C1 segment of cervical spinal cord (tissue), 14 donors: ENCODE measurements at places on chromosomes 12 and 14.

DNA sequence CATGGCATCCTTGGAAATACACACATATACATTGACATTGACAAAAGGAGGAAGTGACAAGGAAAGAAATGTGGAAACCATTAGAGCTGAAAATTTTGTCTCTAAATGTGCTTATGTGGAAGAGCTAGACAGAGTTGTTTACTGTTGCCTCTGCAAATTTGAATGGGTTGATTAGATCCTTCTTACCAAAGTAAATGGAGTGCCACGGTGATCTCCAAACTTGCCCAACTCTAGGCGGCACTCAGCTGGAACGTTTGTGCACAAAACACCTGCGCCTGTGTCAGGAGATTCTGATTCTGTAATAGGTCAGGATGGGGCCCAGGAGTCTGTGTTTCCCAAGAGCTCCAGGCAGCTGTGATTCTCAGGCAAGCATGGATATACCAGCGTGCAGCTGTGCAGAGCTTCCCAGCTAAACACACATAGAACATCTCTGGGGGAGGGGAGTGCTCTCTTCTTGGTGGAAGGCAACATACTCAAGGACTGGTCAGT, 77.8 kb upstream of the BDKRB2 start:
- DNase-seq, result no peak

DNA sequence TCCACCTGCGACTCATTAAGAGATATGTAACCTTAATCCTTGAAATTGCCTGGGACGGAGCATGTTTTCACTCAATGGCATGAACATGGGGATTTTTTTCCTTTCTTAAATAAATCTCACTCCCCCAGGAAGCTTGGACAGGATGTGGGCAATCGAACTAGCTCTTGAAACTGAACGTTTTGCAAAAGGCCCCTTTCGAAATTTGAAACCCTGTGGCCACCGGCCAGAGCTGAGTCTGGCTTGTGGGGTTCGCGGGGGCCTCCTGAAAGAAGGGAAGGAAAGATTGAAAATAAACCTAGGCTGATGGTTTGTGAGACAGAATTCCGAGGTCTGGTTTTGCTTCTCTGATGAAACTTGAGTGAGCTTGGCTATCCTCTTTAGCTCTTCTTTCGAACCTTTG, 101.4 kb upstream of the RTL1 start:
- DNase-seq, result no peak

DNA sequence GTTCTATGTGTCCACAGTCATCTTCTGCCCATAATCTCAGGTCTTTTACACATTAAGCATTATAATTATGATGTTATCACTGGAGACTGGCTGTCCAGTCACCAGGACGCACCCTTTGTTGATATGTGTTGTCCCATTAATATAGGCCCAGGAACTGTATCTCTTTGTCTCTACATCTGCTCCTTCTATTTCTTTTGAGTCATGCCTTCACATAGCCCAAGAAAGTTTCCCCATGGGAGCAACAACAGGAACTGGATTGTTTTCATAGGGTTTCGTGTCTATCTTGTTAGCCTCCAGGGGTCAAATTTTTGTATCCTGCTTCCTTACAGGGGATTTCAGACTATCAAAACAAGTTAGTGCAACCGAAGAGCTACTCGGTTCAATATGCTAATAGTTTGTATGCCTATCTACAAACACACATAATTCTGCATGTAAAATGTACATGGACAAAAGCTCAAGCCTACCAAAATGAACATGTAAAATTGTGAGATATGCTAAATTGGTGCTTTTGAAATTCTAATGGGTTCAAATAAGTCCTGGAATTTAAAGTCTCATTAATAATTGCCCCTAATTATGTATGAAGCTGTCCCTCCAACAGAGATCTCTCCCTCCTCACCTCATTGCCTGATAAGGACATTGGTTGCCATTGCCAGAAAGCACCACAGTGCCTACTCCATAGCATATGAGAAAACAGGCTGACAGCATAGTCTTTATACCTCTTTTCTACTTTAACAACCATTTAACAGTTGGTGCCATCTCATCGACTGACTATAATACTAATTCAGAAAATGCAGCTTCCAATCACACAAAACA, 99.8 kb upstream of the DIO2 start:
- DNase-seq, result no peak

DNA sequence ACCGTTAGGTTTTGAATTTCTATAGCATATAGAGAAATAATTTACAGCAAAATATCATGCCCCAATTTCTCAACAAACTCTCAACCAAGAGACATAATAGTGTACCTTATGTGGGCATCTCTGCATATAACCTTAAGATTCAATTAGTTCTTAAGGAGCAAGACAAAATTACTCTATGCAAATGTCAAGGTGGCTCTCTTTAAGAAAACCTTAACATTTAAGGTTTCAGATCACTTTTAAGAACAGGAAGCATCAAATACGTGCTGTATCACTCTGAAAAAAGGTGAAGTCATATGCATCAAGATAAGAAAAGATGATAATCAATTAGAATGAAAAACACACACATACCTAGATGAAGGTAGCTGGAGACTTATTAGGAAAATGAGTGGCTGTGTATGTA, 728.0 kb downstream of the FLRT2 start:
- no peak for DNase-seq

DNA sequence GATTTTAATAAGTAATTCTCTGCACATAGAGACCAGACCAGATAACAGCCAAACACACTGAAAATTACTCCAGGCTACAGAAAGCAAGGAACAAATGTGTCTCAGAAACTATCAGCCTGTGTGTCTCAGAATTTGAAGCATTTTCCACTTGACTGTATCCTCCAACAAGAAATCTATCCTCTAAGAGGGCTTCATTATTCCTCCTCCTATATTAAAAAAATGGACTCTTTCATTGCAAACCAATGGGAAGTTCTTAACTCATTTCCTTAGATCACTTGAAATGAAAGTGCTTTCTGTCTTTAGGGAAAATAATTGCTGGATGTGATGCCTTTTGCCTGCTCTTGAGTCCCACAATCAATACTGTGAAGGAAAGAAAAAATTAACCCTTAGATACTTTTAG, 2.3 kb downstream of the ST8SIA1 start:
- no peak for DNase-seq

- DNase-seq, result peak; percentile 41
Measured at GRCh38 chr14:104677512-104678332, 11.7 kb upstream of the INF2 start.

- no peak for DNase-seq
Measured at GRCh38 chr14:63186453-63186852, 17.8 kb upstream of the RHOJ start.

DNA sequence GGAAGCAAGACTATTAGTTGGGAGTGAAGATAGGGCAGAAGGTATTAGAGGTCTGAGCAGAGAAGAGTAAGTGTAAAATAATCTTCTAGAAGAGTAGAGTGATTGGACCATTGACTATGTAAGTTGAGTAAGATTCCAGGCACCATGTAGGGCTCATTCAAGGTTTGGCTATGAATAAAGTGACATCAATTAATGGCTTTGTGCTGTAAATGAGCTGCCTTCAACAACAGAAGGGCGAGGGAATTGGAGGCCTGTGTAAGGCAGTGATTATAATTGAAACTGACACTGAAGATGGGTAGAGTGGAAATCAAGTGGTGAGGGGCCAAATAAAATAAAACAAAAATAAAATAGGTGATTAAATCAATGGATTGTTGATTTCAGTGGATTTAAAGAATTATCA, 26.4 kb downstream of the PTPRQ start:
- no peak for DNase-seq

GRCh38 chr12:19886065-19886464, 446.8 kb downstream of the AEBP2 start:
- DNase-seq, result no peak

- DNase-seq, result no peak
Measured at GRCh38 chr14:34926552-34926951, 51.4 kb upstream of the BAZ1A start.

DNA sequence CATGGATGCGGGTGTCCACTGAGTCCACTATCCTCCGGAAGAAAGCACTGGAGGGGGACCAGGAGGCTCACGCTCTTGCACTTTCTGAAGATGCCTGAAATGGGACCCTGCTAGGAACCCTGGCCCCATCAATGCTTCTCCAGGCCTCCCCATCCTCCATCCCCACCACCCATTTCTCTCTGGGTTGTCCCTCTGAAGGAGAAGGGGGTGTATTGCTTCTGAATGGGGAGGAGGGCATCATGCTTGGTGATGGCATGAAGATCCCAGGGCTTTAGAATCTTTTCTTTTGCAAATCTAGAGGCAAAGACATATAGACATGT, 681 bp upstream of the JPH4 start:
- no peak for DNase-seq

- DNase-seq, result no peak
Measured at GRCh38 chr12:52627395-52628110, 9.2 kb upstream of the KRT73 start.

DNA sequence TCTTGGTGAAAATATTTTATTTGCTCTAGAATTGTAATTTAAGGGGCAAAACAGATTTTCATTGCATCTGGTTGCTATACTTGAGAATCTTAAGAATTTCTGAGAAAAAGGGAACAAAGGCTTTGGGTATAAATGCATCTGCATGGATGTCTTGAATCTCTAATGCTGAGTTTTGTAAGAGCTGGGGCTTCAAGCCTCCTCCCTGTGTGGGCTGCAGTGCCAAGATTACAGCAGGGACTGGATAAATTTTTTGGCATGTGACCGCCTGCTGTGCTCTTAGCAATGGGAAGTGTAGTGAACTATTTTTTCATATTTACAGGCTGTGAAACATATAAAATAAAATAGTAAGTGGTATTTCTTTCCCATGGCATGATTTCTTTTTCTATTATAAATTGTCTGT, 70.0 kb downstream of the SLC38A6 start:
- DNase-seq, result no peak

DNA sequence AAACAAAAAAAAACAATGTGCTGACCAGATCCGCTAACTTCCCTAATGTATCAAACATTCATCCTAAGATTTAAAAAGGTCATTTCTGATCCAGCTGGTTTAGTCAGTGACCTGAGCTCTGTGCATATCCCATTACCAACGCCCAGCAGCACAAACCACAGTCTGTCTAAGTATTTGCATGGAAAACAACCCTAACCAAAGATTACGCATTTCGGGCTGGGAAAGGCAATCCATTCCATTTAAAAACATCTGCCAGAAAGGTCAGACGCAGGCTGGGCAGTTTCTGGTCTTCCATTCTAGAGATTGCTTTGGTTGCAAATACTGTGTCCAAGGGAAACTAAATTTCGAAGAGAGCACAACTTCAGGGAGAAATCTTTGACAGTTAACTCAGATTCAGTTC, 234.9 kb downstream of the FLRT2 start:
- DNase-seq, result no peak

DNA sequence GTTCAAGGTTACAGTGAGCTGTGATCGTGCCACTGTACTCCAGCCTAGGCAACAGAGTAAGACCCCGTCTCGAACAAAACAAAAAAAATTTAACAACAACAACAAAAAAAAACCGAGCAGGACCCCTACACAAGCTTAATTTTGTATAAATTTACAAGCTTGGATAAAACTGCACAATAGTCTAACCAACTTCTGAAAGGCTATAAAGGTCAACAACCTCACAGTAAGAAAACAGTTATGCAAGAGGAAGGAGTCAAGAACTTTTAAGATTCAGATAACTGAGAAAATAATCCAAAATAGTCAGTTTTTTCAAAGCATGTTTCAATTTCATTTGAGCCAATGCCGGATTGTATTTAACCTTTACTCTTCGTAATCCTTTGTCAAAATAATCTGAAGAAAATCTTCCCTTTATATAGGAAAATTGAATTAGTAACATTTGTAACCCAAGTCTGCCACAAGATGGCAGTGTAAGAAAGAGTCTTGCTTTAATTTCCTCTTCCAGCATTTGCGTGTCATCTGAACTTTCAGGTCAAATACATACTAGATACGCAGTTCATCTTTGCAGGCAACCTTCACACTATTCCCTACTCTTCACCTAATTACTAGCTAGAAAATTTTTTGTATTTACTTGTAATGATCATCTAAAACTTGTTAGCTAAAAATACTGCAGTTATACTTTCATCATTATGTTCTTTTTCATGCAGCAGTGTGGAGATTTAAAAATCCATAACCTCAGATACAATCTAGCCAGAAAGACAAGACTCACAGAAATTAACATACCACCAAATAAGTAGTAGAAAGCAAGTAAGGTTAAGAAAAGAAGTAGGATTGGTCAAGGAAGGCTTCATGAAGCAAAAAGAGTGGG, 5.8 kb downstream of the CCNB1IP1 start:
- DNase-seq, result no peak

GRCh38 chr12:14994610-14995009, 21.8 kb downstream of the PDE6H start:
- no peak for DNase-seq

DNA sequence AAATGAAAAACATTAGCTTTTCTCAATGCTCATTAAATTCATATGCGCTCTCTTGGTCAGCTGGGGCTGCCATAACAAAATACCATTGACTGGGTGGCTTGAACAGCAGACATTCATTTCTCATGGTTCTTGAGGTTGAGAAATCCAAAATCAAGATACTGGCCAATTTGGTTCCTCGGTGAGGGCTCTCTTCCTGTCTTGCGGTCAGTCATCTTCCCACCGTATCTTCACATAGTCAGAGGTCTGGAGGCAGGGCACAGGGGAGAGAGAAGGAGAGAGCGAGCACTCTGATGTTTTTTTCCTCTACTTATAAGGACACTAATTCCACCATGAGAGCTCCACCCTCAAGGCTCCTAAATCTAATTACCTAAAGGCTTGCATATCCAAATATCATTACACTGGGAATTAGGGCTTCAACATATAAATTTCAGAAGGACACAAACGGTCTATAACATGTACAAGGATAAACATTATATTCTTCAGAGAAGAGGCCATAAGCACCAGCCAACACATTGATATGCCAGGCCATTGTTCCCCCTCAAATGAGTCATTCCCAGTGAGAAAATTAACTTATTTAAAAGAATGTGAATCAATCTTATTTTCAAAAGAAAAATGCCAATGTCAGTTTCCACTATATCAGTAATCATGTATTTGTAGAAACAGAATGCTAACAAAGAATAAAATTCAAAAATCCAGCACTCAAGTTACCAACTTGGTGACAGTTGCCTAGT, 152.2 kb downstream of the BTG1 start:
- DNase-seq, result no peak

DNA sequence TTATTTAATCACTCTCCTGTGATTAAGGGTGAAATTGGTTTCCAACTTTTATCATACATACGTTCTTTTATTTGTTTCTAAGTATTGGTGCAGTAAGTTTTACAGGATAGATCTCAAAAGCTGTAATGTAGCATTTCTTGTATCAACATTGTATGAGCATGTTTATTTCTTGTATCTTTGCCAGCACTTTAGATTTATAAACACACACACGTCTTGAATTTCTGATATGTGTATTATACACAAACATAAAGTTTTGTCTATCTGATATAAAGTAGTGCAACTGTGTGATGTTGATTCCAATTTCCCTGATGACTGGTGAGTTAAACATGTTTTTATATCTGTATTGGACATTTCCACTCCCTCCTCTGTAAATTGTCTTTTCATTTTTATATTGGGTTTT, 134.7 kb downstream of the NOVA1 start:
- DNase-seq, result no peak

GRCh38 chr12:67048371-67048770, 220.8 kb upstream of the CAND1 start:
- DNase-seq, result no peak

- no peak for DNase-seq
Measured at GRCh38 chr14:54322246-54322645, 74.6 kb upstream of the CDKN3 start.
